ENCODE measurements at places on chromosomes 7 and 10. TPM values are rescaled to one million over a fixed set of nuclear protein-coding genes. Genes with fewer than 3 reads are reported as not detected.

MRLN gene
- 0.56 TPM for total RNA-seq

ACHE gene
- total RNA-seq: 0.22 TPM

- H3K27me3 ChIP-seq: no peaks in the 10 kb centered on the region
- H3K4me3 ChIP-seq: no peak overlapping the region
- no peak for DNase-seq
- no peaks in the 10 kb centered on the region for H3K4me1 ChIP-seq
Measured at GRCh38 chr7:137399827-137400823, 56.6 kb upstream of the PTN start.

DNA sequence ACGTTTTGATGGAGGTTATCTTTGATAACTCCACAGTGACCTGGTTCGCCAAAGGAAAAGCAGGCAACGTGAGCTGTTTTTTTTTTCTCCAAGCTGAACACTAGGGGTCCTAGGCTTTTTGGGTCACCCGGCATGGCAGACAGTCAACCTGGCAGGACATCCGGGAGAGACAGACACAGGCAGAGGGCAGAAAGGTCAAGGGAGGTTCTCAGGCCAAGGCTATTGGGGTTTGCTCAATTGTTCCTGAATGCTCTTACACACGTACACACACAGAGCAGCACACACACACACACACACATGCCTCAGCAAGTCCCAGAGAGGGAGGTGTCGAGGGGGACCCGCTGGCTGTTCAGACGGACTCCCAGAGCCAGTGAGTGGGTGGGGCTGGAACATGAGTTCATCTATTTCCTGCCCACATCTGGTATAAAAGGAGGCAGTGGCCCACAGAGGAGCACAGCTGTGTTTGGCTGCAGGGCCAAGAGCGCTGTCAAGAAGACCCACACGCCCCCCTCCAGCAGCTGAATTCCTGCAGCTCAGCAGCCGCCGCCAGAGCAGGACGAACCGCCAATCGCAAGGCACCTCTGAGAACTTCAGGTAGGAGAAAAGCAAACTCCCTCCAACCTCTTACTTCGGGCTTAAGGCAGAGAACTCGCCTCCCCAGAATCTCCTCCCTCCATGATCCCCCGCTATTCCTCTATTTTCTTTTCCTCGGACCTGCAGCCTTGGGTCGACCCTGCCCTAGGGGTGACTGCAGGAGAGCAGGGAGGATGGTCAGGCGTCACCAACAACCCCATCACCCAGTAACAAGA, at the start of gene SERPINE1:
Gene SERPINE1, plus strand, starts transcription at position 454 of the 809 bp plus-strand sequence. CDS start 1,290 bp downstream, outside the sequence.
- H3K4me1 ChIP-seq: peaks cover 32% of the 10 kb centered on the region
- H3K27ac ChIP-seq: no peak within 1 kb of the TSS
- H3K4me3 ChIP-seq: no peak within 1 kb of the TSS
- peaks cover 41% of the 10 kb centered on the region for H3K27me3 ChIP-seq

GRCh38 chr10:90986136-90986760, 65.4 kb upstream of the ANKRD1 start:
- H3K4me1 ChIP-seq: no peaks in the 10 kb centered on the region
- H3K36me3 ChIP-seq: no peaks in the 10 kb centered on the region
- H3K27me3 ChIP-seq: no peaks in the 10 kb centered on the region
- no peak for DNase-seq
- H3K4me3 ChIP-seq: no peak overlapping the region
- no peak overlapping the region for H3K27ac ChIP-seq

- no peak for DNase-seq
- no peak overlapping the region for H3K27ac ChIP-seq
- H3K36me3 ChIP-seq: no peaks in the 10 kb centered on the region
Measured at GRCh38 chr10:91391920-91392319, 18.2 kb upstream of the HECTD2 start.

DNA sequence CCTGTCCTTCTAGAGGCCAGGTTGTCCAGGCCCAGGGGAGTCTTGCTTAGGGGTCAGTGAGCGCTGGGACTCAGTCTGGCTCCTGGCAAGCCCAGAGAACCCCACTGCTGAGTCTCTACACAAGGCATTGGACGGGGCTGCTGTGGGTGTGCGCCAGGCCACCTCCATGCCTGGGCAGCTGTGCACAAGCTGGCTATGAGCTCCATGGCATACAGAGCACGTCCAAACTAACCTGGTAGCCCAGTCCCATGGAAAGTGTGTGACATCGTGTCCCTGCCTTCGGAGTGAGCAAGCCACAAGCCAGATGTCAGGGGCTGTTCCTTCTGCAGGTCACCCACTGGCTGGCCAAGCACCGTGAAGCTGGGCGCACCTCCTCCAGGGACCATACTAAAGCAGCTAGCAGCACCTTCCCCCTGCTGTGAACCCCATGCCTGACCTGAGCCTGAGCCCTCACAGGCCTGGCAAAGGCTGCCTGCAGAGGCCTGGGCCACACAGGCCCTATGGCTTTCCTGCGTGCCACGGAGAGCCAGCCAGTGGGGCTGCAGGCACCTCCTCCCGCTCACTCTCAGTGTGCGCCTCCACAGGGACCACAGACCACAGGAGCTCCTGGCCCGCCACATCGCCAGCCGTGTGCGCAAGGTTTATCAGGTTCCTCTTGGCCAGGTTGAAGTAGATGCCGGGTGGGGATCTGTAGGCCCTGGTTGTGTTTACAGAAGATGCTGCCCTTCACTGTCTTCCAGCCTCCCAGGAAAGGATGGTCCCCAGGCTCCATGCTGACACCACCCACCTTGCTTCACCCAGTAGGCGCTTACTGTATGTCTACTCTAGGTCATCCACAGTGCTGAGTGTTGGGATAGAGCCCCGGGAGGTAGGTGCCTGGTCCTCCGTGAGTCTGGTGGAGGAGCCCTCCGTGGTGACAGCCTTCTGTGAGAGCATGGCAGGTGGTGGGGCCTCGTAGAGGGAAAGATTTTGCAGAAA, 219.7 kb downstream of the EBF3 start:
- H3K4me3 ChIP-seq: no peak overlapping the region
- H3K27me3 ChIP-seq: no peaks in the 10 kb centered on the region
- no peaks in the 10 kb centered on the region for H3K36me3 ChIP-seq
- no peak overlapping the region for H3K27ac ChIP-seq

- H3K36me3 ChIP-seq: peaks cover 50% of the 10 kb centered on the region
- peaks cover 34% of the 10 kb centered on the region for H3K4me1 ChIP-seq
- no peak overlapping the region for H3K27ac ChIP-seq
- no peak for DNase-seq
Measured at GRCh38 chr7:149877890-149878522, 4.2 kb downstream of the ATP6V0E2 start.

GRCh38 chr7:77794000-77794399, 4.2 kb downstream of the TMEM60 start:
- H3K4me1 ChIP-seq: peaks cover 9% of the 10 kb centered on the region
- no peak for DNase-seq
- no peak overlapping the region for H3K4me3 ChIP-seq
- no peaks in the 10 kb centered on the region for H3K27me3 ChIP-seq

GRCh38 chr10:91602868-91603568, 29.9 kb downstream of the PPP1R3C start:
- H3K4me1 ChIP-seq: no peaks in the 10 kb centered on the region
- no peak overlapping the region for H3K4me3 ChIP-seq
- no peak for DNase-seq
- H3K27ac ChIP-seq: no peak overlapping the region
- no peaks in the 10 kb centered on the region for H3K27me3 ChIP-seq
- no peaks in the 10 kb centered on the region for H3K36me3 ChIP-seq
